ENCODE measurements at places on chromosomes 13 and 19.

GRCh38 chr19:19103167-19103566 is 35.1 kb downstream of the TMEM161A start:
- DNase-seq, result no peak

GRCh38 chr19:14004619-14005348 is 1.3 kb downstream of the RFX1 start:
- no peak for DNase-seq

DNA sequence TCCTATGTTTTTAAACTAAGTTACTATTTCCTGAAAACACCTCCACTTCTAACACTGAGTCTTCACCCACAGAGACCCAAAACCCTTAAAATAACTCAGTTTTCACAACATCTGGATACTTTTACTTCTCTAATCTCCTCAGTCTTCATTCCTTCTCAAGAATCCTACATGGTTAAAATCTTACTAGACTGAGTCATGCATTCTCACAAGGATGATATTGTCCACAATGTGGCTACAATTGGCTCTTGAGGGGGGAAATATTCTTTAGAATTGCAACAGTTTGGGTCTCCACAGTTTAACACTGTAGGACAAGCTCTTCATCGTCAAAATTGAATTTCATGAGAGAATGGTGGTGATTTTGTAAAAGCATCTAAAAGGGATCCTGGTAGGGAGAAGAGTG is 397.1 kb downstream of the SLITRK5 start:
- DNase-seq, result no peak

DNA sequence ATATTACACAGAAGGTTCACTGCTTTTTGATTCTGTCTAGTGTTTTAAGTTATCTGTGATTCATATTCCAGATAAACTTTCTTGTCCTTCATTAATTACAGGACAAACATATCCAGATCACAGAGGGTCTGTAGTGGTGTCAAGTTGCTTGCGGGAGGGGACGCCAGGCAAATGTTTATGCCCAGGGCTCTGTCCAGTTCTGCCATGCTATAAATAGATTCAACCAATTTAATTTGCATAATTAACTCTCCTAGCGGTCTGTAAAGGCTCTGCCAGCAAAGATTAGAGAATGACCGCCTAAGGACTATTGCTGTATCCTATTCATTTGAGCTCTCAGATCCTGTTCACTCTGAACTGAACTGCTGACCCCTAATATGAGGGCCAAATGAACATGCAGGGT is 59.7 kb upstream of the TRPC4 start:
- DNase-seq, result no peak

All from stimulated activated CD8-positive, alpha-beta memory T cell treated with anti-CD3 and anti-CD28 coated beads, Interleukin-4, amount 100 ng/mL, for 4 hours (primary cell).